Pulmonary artery endothelial cell (primary cell): ENCODE measurements at places on chromosomes 6 and 20. TPM values are rescaled to one million over a fixed set of nuclear protein-coding genes. Genes with fewer than 3 reads are reported as not detected.

The FGD2 gene
- total RNA-seq, result not detected in 2 replicates

The PKIB gene
- total RNA-seq, result 0.13 TPM in 1 of 2 replicates, not detected in the other

The ID4 gene
- under 0.01 and 0.04 TPM in 2 replicates for total RNA-seq

The CST5 gene
- total RNA-seq, result not detected in 2 replicates

- no peak for DNase-seq
Observed at GRCh38 chr20:45983279-45983743, 11.3 kb upstream of the ZNF335 start.

DNA sequence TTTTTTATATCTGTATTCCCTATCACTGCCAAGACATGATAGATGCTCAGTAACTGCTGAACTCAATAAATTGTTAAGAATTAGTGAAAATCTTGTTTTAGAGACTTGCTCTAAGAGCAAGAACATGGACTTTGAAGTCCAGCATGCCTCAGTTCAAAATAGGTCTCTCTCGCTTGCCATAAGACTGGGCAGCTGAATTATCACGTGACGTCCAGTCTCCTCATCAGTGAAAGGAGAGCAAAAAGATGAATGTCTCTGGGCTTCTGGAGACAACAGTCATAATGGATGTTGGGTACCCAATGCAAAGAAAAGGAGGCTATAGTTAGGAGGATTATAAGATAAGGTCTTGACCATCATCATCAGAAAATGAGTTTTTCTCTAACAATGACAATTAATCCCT, 82.1 kb downstream of the IYD start:
- no peak for DNase-seq

DNA sequence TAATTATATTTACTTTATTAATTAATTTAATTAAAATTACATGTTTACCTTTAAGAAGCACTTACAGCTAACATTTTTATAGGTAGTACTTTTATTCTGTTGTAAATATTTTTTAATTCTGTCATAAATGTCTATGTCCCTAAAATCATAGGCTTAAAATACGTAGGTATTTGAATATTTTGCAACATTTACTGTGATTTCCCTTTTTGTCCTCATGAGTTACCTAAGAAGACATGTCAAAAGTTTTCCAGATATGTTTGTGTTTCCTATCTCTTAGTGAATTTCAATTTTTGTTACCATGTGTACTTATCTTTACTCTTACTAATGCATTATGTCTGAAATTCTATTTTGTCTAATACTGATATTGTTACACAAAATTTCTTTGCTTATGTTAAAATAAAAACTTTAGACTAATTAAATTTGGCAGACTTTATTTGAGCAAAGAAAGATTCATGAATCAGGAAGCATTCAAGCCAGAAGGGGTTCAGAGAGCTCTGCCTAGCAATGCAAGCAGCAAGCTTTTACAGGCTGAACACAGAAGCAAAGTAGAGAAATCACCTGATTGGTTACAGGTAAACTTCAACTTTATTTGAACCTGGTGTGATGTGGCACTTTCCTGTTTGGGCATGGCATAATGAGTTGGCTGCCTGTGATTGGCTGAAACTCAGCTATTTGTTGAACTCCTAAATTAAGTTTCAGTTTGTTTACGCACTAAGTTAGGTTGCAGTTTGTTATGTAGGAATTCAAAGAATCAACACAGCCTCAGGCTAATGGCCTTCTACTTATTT, 123.2 kb upstream of the TMEM170B start:
- DNase-seq, result no peak

GRCh38 chr6:127110712-127111111, 7.8 kb upstream of the RSPO3 start:
- no peak for DNase-seq

DNA sequence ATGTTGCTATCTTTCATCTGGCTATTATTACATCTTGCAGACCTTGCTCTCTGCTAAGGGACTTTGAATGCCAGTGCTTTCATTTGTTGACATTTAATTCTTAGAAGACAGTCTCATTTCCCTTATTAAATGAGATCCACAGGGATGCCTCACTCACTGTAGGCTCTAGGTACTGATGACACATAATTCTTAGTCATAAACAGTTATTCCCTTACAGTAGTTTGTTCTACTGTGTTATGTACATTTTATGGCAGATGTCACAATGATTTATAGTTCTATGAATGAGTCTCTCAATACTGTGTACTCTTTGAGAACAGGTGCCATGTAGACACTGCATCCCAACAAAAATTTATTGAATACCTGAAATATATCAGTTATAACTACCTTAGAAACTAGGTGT, 70.3 kb downstream of the FAM83B start:
- no peak for DNase-seq

- DNase-seq, result no peak
Observed at GRCh38 chr6:76490456-76490855, 418.0 kb upstream of the IMPG1 start.

- DNase-seq, result no peak
Observed at GRCh38 chr20:8788831-8789230, 280.1 kb upstream of the PLCB4 start.

DNA sequence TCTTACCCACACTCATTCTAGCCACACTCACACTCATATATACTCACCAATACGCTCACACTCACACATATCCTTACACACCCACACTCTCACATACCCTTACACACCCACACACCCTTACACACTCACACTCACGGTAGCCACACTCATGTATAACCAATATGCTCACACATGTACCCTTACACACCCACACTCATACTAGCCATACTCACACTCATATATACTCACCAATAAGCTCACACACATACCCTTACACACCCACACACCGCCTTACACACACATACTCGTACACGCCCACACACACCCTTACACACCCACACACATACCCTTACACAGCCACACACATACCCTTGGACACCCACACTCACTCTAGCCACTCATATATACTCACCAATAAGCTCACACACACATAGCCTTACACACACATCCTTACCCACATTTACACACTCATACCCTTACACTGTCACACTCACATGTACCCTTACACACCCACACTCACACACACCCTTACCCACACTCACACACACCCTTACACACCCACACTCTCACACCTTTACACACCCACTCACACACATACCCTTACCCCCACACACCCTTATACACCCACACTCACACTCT, 192.5 kb upstream of the SNX9 start:
- no peak for DNase-seq
